ENCODE measurements at places on chromosomes 2 and 18.
A peak's percentile ranks its signal among the peaks of the same experiment; 100 is the strongest.

DNA sequence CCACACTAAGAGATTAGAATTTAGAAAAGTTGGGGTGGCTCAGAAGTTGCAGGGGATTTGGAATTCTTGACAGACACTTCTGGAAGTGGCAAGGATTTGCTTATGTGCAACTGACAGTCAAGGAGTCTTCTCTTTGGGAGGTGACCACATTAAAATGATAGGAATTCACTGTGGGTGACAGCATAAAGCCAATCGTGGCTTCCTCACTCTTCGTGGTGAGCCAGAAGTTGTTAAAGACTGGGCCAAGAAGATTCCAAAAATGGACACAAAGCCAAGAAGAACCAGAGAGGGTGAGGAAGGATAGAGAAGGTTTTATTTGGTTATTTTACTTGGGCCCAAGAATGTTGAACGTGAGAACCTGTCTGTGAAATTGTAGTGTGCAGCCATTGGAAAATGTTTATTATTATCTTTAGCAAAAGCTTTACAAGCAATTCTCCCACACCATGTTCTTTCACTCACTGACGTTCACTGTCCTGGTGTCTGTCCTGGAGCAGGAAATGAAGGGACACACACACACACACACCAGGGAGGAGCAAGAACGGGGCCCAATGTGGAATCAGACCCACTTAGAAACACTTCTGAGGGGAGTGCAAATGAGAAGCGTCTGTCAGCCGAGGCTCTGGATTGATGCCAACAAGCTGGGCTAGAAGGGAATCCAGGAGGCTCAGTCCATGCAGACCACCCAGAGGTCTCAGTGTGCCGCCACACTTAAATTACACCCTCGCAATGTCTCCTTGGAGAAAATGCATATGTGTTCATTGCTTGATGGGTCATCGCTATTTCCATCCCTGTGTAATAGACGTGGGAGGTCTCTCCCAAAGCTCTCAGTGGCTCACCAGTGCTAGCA is 37.2 kb downstream of the STEAP3 start:
- DNase-seq: no peak

DNA sequence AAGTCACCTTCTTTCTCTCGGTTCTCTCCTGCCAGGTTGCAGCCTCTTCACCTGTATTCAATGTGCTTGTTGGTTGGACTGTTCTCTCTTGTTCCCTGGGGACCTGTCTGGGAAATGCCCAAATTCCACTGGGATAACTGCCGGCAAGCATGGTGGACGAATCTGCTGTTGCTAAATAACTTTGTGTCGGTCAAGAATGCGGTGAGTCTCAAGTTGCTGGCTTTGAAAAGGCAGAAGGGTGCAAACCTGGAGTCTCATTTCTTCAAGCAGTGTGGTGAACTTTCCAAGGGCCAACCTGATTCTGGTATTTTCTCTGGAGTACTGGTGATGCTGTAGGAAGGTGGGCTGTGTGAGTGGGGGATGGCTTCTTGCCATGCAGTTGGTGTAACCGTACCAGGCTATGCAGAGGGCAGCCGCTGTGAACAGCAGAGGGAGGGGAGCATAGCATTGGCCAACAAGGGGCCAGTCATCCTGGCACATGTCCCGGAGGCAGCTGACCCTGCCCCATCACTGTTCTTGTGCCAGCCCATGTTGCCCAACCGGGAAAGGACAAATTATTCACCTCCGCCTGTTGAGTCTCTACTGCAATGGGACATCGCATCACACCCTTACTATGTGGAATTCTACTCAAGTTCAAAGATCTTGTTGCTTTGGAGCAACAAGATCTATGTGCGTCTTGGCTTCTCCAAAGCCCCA is 88.1 kb upstream of the SEC11C start:
- DNase-seq: no peak

GRCh38 chr2:216163518-216163917 is 54.4 kb downstream of the XRCC5 start:
- no peak for DNase-seq

GRCh38 chr18:38007676-38008330 is 442.2 kb upstream of the CELF4 start:
- no peak for DNase-seq

DNA sequence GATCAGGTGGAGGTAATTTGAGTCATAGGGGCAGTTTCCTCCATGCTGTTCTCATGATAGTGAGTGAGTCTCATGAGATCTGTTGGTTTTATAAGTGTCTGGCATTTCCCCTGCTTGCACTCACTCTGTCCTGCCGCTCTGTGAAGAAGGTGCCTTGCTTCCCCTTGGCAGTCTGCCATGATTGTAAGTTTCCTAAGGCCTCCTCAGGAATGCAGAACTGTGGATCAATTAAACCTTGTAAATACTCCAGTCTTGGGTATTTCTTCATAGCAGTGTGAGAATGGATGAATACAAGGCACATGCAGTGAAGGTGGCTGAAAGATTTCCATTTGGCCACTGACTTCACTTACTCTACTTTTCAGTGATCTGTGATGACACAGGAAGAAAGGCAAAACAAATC is 133.7 kb downstream of the SH3BP4 start:
- DNase-seq: no peak

- DNase-seq: peak; percentile 55
These were observed 48.2 kb downstream of the CABYR start for GRCh38 chr18:24187049-24187448.
